ENCODE measurements at places on chromosomes 7 and 10. TPM values are rescaled to one million over a fixed set of nuclear protein-coding genes. Genes with fewer than 3 reads are reported as not detected.

- DNase-seq, result no peak
Observed at GRCh38 chr10:28559618-28560017, 26.7 kb downstream of the WAC start.

- DNase-seq, result no peak
Observed at GRCh38 chr7:36048902-36049240, 104.2 kb upstream of the EEPD1 start.

DNA sequence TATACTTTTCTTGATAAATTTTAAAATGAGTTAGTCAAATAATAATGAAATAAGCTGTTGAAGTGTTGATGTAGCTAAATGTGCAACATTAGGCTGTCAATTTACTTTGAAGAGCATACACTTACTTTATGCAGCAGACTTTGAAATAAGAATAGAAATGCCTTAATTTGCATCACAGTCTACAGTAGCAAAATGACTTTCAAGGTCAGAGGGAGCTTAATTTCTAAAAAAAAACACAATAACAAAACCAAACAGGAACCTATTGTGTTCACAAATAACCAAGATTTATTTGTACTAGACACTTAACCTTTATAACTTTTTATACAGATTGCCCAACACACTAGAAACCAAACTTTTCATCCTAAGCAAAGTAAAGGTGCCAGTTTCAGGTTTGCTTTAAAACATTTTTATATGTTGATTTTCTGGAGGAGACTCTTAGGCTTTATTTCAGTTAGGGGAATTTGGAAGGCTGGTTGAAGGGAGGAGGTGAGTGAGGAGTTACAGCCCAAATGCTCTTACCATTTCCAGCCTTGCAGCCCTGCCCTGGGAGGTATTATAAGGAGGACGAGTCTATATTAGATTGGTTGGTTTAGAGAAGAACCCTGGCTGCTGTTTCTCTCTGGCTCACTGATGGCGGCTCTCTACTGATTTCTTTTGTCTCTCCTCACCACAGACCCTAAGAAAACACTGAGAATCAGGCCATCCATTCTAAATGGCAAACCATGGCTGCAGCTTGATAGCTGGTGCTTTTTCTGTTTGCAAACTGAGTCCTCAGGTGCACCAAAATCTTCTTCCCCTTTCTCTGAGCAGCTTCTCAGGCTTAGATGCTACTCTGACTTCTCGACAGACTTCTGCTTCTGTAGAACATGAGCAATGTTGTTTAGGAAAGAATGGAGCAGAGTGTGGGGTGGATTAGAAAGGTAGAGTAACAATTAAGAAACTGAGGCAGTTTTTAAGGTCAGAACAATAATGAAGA is 55.2 kb upstream of the RPA3 start:
- no peak for DNase-seq

- DNase-seq, result no peak
Observed at GRCh38 chr7:50462361-50462760, 12.2 kb upstream of the FIGNL1 start.

DNA sequence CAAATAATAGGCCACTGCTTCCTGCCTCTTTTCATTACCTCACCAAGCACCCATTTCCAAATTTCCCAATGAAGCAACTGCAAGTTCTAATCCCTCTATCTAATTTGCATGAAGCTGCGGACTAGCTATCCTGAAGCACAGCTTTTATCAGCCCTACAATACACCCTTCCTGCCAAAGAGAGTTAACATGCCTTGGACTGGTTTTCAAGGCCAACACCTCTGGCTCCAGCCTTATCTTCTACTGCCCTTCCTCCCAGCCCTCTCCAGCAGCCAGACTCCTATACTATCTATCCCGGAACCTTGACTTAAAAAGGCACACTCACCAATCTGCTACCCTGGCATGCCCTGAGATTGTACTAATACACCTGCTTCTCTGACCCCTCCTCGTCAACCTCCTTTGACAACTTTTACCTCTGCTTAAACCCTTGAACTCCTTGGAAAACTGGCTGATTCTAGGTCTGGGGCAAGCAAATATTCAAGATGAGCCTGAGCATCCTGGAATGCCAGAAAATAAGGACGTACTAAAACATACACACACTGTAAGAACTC is 73.4 kb downstream of the SGMS1 start:
- DNase-seq, result no peak

The CPA2 gene
- not detected for polyA plus RNA-seq
